Caudate nucleus (tissue), 63 donors: ENCODE measurements at places on chromosomes 12 and 14.

DNA sequence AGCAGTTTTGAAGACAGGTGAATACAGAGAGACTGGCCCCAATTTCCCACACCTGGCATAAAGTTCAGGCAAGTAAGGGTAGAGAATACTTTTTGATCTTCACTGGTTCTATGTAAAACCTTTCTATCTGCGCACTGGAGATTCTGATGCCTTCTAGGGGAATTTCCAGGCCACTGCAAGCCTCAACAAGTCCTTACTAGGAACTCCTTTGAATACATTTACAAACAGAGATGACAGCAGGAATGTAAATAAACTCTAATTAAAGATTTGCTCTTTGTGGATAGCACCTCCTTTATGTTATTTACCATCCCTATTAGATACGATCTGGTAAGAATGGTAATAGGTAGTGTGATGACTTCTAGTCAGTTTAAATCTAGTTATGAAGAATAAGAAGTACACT, 69.2 kb downstream of the NTN4 start:
- no peak for DNase-seq

DNA sequence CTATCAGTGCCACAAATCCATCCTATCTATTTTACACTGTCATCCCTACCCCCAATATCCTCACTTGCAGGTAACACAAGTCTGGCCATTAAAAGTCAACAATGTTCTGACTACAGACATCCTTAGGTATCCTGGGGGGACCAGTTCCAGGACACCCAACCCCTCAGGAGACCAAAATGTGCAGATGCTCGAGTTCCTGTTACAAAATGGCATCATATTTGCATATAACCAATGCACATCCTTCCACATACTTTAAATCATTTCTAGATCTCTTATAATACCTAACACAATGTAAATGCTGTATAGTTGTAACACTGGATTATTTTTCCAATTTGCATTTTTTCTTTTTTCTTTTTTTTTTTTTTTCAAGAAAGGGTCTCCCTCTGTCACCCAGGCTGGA, 6.9 kb downstream of the SYCP3 start:
- no peak for DNase-seq

- DNase-seq, result no peak
Measured at GRCh38 chr14:64234877-64235651, 59.1 kb downstream of the ESR2 start.

DNA sequence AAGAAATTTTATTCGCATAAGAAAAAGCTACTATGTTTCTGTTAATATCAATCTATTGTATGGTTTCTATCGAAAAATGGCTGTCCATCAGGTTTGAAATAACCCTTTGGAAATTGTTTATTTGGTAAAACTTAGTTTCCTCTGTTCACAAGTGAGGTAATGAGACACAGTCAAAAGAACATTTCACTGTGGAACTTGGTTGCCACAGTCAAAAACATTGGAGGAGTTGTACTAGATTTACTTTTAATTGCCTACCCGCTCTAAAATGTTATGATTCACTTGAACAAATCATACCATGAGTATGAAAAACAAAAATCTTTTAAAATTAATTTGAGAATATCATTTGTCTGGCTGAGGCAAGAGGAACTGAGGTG, 46.5 kb downstream of the ITPR2 start:
- no peak for DNase-seq

DNA sequence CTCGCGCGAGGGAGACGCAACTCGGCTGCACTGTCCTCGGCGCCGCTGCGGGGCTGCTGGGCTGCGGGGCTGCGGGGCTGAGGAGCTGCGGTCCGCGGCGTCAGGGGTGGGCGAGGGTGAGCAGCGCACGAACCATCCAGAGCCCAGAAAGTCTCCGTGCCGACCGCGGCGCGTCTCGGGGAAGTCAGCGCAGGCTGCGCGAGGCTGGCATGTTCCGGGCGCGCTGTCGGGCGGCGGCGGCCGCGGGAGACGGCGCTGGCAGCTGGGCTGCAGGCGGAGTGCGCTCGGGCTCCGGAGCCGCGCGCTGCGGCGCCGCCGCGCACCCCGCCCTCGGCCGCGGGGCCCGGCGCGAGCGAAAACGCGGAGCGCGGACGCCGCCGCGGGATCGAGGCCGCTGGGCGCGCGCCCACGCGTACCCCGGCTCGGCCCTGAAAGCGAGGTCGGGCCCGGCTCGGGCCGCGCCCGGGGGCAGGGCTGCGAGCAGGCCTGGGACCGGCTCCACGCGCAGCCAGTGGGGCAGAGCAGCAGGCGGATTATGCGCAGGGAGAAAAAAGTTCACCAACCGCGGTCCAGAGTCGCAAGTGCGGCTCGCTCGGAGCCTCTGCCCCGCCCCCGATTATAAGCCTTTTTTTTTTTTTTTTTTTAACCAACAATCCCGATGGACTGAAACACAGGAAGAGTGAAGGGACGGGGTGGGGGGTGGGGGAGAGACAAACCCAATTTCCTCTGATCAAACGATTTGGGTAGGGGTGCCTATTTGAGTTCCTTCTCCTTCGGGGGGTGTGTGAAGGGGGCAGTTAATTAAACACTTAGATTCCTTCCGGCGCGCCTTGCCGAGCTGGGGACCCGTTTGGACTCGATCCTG, at the start of gene PRICKLE1:
PRICKLE1 (minus strand) TSS at position 282 of the 865 bp plus-strand sequence. CDS start 117,230 bp downstream, outside the sequence.
- DNase-seq, result peak; percentile 31
